ENCODE measurements at places on chromosomes 3 and 15. TPM values are rescaled to one million over a fixed set of nuclear protein-coding genes. Genes with fewer than 3 reads are reported as not detected.

The SGO1 gene
- 6.9 TPM for total RNA-seq

The KBTBD13 gene
- not detected for total RNA-seq

The CISH gene
- 3.8 TPM for total RNA-seq

The PCOLCE2 gene
- total RNA-seq: 3.4 TPM

DNA sequence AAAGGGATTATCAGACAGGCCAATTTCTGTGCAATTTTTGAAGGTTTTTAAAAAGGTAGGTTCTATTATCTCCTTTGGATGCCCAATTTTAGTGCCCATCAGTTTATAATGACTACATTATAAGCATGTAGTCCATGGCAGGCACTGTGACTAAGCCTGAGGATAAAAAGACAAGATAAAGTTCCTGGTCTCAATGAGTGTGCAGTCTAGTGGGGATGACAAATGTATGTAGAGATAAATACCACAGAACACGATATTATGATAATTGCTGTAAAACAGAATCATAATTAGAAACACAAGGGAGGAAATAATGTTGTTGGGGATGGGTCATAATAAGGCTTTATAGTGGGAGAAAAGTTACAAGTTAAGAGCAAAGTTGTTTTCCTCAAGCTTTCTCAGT lies 163.1 kb downstream of the ZNF385D start:
- DNase-seq: no peak

DNA sequence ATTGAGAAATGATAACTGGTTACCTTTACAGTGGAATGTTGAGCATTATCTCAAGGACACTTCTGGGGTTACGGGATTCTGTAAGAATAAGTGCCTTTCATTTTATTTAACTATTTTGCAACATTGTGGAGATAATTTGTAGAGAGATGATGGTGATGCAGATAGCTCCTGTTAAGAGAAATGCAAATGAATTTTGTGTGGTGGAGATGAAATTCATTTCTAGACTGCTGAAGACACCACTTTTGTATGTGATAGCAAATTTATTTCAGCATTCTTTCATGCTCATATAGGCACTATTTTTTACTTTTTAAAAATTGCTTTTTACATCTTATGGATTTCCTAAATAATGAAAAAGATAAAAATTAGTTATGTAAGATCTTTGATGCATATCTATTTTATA lies 463.3 kb upstream of the CBLB start:
- DNase-seq: no peak

DNA sequence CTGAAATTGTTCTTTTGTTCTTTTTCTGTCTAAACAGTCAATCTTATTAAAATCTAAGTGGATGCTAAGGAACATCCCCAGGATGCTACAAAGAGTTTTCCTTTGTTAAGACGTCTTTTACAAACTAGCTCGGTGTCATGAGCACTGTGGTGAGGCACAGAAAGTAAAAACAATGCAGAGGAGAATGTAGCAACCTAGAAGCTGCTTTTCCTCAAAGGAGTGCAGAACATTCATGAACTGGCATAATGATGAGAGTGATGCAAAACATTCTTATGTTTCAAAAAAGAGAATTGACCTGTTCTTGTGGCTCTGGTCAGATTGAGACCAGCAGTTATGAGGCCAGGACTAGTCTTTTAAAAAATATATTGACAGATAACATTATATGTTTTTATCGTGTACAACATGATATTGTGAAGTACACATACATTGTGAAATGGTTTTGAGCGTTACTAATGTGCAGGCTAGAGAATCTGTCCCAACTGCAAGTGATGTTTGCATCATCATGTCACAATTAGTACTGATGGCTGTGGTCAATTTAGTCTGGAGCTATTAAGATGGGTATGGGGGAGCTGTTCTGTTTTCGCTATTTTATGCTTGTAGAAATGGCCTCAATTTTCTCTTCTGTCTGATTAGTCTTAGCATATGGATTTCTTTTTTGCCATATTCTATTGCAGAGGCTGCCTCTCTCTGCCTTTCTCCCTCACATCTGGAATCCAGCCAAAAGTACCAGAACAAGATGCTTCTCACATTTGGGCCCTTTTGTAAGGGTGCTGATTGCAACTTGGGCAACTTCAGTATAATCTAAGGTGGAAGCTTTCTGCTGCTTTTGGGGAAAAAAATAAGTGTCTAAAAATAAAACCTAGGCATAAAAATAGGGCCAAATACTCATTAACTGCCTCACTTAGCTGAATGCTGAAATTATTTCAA lies 50.2 kb downstream of the HHLA2 start:
- no peak for DNase-seq

GRCh38 chr15:81242778-81243177 lies 46.1 kb downstream of the IL16 start:
- no peak for DNase-seq

DNA sequence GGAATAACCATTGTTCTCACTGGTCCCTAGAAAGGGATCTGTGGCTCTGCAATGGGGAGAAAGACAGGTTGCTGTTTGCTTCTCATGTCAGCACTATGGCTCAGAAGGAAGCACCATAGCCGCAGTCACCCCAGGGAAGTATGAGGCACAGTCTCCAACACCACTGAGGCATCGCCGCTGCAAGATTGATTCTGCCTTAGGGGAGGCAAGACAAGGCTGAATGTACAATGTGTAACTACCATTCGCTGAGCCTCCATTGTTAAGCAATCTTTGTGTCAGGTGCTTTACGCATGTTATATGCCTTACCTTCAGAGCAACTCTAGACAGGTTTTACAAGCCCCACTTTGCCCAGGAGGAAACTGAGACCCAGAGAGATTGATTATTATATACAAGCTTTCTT lies 100.7 kb upstream of the KCNMB2 start:
- no peak for DNase-seq

- DNase-seq: no peak
Observed at GRCh38 chr3:132682201-132682600, 22.1 kb downstream of the UBA5 start.

DNA sequence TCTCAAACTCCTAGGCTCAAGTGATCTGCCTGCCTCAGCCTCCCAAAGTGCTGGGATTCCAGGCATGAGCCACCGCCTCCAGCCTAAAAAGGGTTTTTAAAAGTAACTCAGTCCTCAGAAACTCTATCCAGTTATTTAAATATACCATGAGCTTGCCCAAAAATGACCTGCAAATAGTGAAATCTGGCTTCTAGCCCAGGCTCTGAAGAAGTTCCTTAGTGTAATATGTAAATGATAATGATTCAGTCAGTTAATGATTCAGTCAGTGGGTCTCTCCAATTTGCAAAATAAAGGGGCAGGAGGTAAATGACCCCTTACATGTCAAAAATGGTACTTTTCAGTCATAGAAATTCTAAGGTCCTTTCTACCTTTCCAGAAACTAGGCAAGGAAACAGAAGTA lies 28.8 kb downstream of the LRRC2 start:
- DNase-seq: no peak

DNA sequence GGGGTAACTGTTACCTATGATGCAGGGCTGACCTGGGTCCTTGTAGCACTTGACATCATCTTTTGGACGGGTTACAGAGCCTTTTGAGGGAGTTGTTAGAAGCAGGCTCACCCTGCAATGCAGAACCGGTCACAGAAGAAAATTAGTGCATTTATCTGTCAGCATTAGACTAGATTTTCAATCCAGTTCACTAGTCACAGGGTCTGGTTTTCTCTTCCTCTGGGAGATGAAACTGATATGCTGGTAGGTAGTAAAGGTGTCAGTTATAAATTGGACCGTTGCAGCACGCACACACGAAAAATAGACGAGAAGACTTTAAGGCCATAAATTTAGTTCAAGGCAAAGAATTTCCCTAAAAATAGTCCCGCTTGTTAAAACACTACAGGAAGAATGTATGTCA lies 532.3 kb upstream of the ATP11B start:
- DNase-seq: no peak

GRCh38 chr15:93196135-93196670 lies 107.2 kb upstream of the RGMA start:
- DNase-seq: no peak

GRCh38 chr3:178058629-178059028 lies 477.6 kb upstream of the KCNMB2 start:
- DNase-seq: no peak

DNA sequence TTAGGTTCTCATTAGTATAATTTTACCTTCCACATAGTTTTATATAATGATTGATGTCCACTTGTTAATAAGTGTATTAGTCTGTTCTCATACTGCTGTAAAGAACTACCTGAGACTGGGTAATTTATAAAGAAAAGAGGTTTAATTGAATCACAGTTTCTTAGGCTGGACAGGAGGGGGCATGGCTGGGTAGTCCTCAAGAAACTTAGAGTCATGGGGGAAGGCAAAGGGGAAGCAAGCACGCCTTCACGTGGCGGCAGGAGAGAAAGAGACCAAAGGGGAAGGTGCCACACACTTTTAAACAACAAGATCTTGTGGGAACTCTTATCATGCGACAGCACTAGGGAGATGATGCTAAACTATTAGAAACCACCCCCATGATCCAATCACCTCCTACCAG lies 19.2 kb downstream of the DZIP3 start:
- no peak for DNase-seq

GRCh38 chr15:68184616-68185480 lies 20.3 kb downstream of the CALML4 start:
- no peak for DNase-seq

DNA sequence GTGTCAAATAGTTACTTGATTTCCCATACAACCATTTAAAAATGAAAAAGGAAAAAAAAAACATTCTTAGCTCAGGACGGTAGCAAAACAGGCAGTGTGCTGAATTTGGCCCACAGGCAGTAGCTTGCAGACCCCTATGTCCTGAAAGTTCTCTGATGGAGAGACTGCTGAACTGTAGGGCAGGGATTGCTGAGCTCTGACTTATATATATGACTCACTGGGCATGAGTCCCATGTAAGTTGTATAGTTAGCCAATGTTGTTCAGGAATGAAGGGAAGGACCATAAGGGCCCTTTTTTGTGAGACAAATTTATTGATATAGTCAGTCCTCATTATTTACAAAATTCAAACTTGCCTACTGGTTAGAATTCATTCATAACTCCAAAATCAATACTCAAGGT lies 36.9 kb upstream of the FRMD4B start:
- no peak for DNase-seq

- DNase-seq: no peak
Observed at GRCh38 chr3:155254445-155254844, 39.0 kb downstream of the STRIT1 start.

GRCh38 chr3:100777271-100777670 lies 68.0 kb downstream of the TFG start:
- no peak for DNase-seq

DNA sequence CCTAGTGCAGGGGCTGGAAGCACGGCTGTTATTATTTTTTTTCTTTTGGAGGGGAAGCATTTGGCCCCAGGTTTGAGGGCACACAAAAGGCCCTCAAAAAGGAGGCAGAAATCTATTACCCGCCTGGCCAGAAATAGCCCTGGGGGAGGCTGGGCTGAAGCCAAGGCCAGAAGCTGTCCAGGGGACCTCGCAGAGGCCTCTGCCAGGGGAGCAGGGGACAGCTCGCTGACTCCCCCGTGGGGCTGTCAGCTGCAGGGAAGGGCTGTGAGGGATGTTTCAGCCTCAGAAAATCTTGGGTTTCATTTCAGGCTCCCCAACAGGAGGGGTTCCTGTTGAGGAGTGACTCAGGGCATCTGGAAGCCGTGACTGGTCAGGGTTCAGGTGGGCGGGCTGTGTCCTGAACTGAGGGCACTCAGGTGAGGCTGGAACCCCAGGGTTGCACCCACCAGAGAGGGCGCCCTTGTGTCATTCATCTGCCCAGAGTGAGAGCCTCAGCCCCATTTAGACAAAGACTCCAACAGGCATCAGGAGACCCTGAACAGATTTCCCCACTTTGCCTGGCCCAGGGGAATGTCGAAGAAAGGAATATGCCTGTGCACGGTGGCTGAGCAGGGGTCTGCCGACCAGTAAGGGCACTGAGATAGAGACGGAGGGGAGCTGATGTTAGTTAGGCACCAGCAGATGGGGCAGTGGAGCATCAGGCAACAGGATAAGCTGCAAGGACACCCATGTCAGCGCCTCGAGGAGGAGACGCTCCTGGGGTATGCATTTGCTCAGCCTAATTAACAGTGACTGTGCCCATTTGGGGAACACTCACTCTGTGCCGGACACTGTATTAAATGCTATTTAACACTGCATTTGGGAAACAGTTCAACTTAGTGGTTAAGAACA lies 43.5 kb upstream of the SLC6A11 start:
- no peak for DNase-seq

All from kidney epithelial cell (primary cell).